ENCODE measurements at places on chromosomes 13 and 19.

GRCh38 chr13:72258340-72258981 is 391.5 kb upstream of the DACH1 start:
- no peak for DNase-seq

DNA sequence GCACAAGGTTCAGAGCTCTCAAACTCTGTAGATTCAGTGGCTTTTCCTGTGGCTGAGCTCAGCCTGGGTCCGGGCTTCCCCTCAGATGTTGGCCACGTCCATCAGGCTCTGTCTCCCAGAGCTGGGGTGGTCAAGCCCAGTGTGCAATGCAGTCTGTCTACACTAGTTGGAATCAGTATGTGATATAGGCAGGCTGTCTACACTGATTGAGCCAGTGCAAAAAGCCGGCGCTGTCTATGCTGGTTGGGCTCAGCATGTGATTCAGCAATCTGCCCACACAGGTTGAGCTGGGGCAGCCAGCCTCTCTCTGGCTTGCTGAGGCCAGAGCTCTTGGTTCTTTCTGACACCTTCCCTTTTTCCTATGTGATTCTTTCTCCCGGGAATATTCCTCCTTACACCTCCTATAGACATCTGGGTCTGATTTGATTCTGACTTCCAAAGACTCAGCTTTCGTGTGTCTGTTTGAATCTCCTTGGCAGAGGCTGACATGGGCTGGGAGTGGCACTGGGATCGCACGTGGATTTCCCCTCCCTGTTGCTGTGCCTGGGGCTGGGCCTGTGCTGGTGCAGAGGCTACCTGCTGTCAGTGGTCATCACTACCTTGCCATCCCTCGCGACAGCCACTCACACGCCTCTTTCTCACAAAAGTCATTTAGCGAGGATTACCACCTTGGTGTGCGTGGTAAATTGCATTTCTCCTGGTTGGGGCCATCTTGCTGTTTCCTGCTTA is 9.3 kb downstream of the CHST8 start:
- no peak for DNase-seq

- DNase-seq: no peak
Measured at GRCh38 chr19:52274191-52274590, 4.8 kb downstream of the ZNF766 start.

DNA sequence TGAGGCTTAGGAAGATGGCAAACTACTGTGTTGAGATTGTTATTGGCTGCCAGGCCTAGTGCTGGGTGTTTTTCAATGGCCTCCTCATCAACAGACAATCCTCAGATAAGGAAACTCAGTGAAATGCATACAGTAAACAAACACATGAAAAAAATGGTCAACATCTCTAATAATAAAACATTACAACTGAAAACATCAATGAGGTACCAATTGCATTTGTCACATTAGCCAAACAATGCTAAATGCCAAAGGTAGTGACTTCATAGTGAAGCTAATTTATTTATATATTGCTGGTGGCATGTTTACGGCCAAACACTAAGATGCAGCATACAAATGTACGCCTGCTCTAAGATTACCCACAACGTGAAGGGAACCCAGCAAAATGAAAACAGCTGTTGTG is 224.0 kb upstream of the UBL3 start:
- DNase-seq: no peak

DNA sequence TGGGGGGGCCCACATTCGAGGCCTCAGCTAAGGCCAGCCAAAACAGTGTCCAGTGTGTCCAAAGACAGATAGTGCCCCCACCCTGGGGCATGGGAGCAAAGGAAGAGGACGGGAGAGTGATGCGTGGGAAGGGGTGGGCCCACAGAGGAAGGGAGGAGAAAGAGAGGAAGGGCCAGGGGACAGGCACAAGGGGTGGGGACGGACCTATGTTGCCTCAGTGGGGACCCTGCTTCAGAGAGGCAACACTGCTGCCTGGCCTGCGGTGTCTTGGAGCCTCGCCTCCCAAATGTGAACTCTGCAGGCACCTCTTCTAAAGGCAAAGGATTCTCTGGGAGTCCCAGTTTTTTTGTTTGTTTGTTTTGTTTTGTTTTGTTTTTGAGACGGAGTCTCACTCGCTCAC is 230.2 kb upstream of the MAB21L1 start:
- DNase-seq: no peak

- no peak for DNase-seq
Measured at GRCh38 chr13:98473135-98473787, 103.6 kb downstream of the STK24 start.

- DNase-seq: no peak
Measured at GRCh38 chr19:5579286-5579685, 11.5 kb upstream of the TINCR start.

All from choroid plexus epithelial cell (primary cell).